ENCODE measurements at places on chromosomes 6 and 20.

DNA sequence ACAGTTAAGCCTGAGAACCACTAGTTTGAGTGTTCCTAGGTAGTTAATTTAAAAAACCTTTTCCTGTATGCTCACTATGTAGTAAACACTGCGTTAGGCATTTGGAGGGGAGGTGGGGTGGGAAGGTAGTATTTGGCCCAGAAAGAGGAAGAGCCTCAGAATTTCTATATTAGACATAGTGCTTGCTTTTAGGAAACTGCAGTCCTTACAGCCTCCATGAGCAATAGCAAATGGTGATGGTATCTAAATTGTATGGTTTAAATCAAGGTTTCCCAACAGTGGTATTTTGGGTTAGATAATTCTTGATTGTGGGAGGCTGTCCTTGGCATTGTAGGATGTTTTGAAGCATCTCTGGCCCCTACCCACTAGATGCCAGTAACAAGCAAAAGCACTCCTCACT, 61.5 kb upstream of the RIPOR2 start:
- DNase-seq, result no peak

DNA sequence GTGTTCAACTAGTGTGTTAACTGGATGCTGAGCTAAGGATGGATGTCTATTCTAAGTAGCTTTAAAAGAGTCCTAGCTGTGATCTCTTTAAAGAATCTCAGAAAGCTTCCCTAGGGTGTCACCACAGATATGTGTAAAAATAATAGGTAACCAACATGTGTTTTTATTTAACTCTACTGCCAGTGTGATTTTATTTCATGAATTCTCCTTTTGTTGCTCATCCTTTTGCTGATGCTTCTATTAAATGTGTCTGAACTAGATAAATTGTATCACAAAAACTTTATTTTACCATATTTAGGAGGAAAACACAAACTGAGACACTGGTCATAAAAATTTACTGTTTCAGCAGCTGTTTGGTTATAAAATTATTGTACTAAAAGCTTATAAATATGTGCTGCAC, 809.4 kb upstream of the CITED2 start:
- no peak for DNase-seq

GRCh38 chr6:111842891-111843290, 30.4 kb downstream of the FYN start:
- DNase-seq, result no peak

GRCh38 chr20:37518059-37518458, 3.0 kb upstream of the NNAT start:
- no peak for DNase-seq

DNA sequence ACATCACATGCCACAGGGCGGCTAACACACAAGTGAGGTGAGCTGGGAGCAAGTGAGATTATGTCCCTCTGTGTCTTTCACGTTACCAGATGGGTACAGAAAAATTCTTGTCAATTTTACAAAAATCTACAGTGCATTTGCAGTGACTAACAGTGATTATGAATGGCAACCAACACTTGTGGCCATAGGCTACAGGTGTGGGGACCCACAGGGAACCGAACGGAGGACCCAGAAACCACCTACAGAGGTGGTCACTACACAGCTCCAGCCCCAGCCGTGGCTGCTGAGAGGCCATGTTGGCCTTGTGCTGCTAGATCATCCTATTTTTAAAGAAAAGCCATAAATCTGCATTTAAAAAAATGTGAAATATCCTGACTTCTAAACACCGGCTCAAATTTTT, 50.2 kb downstream of the FYN start:
- no peak for DNase-seq

DNA sequence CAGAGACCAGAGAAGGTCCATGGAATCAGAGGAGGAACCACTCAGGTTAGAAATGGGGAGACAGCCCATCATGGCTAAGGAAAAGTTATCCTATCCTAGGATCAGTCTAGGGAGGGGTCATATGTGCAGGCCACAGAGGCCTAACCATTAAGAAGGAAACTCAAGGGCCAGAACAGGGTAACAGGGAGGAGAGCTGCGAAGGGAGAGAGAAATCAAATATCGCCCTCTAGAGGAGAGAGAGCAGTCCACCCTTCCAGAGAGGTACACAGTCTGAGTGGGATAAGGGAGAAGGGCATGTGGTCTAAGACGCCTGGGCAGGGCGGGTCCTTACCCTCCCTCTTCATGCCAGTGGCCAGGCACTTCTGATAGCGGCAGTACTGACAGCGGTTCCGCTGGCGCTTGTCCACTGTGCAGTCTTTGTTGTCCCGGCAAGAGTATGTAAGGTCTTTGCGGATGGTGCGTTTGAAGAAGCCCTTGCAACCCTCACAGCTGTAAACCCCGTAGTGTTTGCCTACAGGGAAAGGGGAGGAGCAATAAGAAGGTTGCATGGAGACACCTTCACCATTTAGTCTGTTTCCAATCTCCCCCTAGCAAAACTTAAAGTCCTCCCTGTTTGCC, 2.9 kb downstream of the RXRB start:
- DNase-seq, result no peak
